Testis (tissue), 5 donors: ENCODE measurements at places on chromosomes 5 and 9. TPM values are rescaled to one million over a fixed set of nuclear protein-coding genes. Genes with fewer than 3 reads are reported as not detected.

FAM163B gene
- 2.8 TPM for total RNA-seq

GRCh38 chr5:94983861-94984535 lies 300.9 kb downstream of the MCTP1 start:
- DNase-seq: no peak

- peak; percentile 79 for DNase-seq
These were observed 78.8 kb downstream of the ADAMTS2 start for GRCh38 chr5:179266291-179267070.

- DNase-seq: peak; percentile 65
These were observed 10.9 kb upstream of the PCDHB1 start for GRCh38 chr5:141040093-141040770.

GRCh38 chr5:74286734-74287695 lies 353.5 kb downstream of the ENC1 start:
- DNase-seq: no peak
